ENCODE measurements at places on chromosomes 7 and 10.

DNA sequence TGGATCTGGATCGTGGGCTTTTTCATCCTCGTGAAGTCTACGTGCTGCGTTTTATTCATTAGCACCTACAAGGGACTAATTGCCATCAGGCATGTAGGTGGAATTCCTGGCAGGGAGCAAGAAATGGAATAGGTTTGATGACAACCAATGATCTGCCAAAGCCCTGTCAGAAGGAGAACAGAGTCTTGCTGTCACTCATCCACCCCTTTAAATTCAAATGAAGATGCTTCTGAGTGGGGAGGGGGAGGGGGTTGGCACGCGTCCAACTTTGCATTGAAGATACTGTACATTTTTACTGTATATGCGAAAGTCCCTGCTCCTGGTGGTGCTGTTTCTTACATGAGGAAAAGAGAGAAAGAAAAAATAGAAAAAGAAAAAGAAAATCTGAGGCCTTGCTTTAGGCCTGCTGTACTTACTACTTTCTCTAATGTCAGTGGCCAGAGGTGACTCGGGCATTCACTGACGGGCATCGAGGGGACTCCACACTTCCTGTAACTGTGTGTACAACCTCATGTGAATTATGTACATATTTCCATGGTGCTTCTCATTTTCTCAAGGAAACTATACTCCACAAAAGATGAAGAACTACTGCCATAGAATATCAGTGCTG is 569.1 kb downstream of the INHBA start:
- no peak for DNase-seq

DNA sequence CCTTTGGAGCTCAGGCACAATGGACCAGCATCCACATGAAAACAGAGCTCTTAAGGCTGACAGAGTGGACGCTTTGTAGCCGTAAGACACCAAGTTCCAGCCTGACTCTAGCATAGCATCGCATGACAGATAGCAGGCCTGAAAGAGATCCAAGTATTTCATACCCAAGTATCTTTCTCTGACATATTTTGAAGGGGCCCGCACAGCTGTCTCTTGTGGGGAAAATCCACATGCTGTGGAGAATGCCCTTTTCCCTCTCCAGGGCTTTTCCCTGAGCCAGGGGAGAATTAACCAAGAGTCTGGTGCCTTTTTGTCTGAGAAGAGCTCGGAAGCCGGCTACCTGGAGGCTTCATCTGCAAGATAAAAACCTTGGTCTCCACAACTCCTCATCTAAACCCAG is 51.0 kb downstream of the CFAP46 start:
- no peak for DNase-seq

DNA sequence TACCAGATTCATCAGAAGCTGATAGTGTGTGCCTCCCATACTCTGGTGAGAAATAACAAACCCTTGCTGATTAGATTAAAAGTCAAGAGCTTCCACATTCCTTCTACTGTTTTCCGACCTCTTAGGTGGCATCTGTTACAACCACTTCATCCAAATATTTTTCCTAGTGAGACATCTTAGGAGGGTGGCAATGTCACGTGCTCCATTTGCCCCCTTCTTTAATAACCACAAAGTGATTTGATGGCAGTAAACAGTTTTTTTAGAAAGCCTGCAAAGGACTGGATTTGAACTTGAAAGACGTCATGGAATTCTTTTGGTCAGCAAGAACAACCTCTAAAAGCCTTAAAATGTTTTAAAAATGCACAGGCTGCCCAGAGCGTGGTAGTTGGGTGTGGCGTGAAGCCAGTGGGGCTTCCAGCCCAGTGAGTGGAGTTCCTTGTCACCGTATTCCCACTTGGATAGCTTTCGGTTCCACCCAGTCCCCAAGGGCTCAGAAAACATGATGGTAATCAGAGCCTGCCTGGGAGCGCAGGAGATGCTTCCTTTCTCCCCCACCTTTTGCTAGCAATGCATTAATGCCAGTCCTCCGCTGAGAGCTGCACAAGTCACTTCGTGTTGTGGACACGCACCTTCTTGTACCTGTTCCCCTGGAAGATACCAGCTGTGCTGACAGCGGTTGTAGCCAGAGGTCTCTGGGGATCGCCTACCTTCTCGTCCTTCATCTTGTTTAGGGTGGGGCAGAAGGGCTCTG is 256.4 kb downstream of the KIAA1217 start:
- DNase-seq = no peak

DNA sequence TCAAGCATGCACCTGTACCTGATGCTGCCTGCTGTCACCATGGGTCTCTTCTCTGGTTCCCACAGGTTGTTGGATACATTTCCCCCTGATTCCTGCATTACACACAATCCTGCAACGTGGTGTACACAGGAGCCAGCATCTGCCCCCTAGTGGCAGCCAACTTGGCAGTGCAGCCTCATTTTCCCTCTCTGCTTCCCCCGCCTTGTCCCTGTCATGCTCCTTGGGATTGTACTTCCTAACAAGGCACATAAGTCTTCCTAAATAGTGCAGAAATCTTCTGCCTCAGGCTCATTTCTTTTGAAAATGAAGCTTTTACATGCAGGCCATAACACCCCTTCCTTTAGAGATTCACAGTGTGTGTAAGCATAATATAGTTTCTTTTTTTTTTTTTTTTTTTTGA is 387.5 kb downstream of the CCSER2 start:
- DNase-seq = no peak

DNA sequence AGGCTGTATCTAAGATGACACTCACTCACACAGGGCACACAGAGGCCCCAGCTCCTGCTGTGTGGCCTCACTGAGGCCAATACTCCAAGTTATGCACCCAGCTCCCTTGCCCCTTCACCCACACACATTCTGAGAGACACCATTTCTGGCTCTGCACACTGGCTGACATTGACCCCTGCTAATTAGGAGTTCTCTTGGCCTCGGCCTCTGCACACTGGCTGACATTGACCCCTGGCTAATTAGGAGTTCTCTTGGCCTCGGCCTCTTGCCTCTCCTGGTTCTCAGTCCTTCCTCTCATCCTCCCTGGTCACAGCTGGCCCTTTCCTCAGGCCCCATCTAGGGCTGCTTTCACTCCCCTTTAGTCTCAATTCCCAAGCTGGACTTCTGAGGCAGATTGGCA is 97.3 kb downstream of the GRID1 start:
- no peak for DNase-seq

Measured in NCI-H1930 (cell line).